ENCODE measurements at places on chromosomes 4 and X. TPM values are rescaled to one million over a fixed set of nuclear protein-coding genes. Genes with fewer than 3 reads are reported as not detected.

DNA sequence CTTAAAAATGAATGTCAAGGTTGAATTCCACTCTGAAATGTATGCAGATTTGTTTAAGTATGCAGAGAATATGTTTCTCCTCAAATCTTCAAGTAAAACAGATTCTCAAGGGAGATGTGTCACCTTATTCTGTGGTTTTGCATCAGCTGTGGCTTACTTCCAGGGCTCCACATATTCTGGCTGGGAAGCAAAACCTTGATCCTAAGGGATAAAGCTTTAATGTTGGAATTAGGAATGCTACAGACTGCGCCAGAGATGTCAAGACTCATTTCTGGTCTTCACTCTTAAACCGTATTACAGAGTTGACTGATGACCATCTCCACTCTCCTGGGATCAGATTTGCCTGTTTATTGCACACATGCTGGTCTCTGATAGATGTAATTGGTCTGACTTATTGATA is 143.9 kb upstream of the DIPK2B start:
- no peak for DNase-seq

- no peak for DNase-seq
These were observed 75.6 kb downstream of the FHIP1A start for GRCh38 chr4:151484396-151485102.

DNA sequence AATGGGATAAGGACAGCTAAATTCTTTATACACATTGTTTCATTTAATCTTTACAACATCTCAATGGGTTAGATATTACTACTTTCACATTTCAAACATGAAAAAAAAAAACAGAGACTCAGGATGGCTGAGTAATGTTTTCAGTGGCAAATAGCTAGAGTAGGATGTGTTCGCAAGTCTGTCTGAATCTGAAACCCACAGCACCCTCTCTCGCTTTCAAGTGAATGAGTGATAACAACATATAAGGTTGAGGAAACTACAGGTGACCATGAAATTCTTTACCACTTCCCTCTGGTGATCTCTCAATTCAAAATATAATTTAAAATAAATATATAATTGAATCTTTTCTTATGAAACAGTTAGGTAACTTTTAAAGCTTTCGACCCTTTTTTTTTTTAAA is 162.6 kb downstream of the PRR32 start:
- no peak for DNase-seq

Gene PNMA3
- total RNA-seq: 2.4 TPM

- no peak for DNase-seq
These were observed 86.8 kb downstream of the ZNF718 start for GRCh38 chr4:211033-211511.

DNA sequence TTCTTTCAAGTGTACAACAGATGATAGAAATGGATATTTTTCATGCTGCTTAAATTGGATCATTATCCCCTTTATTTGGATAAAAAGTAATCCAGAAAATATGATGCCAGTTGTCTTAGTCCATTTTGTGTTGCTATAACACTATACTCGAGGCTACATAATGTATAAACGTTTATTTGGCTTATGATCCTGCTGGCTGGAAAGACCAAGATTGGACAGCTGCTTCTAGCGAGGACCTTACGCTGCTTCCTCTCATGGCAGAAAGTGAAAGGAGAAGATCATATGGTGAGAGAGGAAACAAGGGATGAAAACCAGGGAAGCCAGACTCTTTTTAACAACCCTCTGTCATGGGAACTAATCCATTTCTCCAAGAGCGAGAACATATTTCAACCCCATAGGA is 102.7 kb downstream of the TRAM1L1 start:
- no peak for DNase-seq

DNA sequence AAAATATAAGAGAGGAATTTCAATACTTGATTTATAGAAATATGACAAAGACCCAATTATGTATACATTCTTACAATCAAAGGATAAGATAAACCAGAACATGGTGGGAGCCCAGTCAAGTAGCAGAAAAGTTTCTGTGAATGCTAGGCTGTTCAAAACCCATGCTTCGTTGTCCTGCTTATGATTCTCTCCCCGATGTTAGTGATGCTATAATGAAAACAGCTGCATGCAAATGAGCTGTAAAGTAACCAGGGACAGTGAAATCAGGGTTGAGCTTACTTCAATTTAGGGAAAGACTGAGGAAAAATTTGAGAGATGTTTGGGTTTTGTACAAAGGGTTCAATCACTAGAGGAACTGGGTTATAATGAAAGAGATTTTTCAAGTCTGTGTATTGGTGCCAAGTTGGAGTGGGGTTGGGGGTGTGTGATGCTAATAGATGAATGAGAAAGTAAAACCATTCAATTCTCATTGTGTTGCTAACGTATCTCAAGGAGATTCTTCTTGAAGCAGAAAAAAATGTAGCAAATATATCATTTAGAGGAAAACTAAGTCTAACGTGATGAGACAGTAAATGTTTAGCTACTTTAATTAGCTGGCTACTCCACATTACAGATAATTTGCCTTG is 59.3 kb upstream of the PPP1R2C start:
- no peak for DNase-seq

DNA sequence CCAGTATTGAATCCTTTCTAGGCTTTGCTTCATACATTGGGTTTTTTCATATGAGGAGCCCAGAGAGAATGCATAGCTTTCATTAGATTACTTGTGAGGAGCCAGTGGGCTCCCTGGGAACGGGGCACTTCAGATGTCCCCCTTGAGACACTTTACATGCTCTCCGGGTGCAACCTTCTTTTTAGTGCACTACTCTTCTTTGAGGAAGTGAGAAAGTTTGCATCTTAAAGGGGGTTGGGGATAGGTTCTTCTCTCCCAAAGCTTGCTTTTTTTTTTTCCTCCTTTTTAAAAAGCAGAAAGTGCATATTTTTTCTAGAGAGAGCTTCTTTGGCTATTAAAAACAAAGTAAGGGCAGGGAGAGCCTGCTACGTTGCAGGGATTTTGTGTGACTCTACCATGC is 4.3 kb downstream of the HADH start:
- DNase-seq: no peak

DNA sequence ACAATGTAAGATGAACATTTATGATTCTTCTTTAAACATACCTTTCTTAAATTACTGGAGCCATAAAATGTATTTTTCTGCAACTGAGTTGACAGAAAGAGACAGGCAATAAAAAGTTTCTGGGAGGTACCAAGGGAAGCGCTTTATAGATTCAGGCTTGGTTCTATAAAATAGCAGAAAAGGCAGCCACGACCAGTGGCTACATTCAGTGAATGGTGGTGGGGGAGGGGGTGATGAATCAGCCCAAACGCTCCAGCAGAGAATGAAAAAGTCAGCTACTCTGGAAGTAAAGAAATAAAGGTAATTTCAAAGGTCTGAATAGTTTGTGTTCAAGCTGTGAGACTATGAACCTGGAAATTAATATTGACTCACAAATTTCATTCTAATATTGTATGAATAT is 456.1 kb downstream of the KCTD8 start:
- DNase-seq: no peak

GRCh38 chrX:135923353-135923752 is 29.8 kb downstream of the SAGE1 start:
- no peak for DNase-seq
